ENCODE measurements at places on chromosomes 16 and 17. TPM values are rescaled to one million over a fixed set of nuclear protein-coding genes. Genes with fewer than 3 reads are reported as not detected.

LGALS9 gene
- 1.4 TPM for total RNA-seq

IGSF6 gene
- not detected for total RNA-seq

SLC35G3 gene
- total RNA-seq = not detected

- DNase-seq = no peak
Measured at GRCh38 chr17:58531122-58531521, 16.7 kb upstream of the MTMR4 start.

DNA sequence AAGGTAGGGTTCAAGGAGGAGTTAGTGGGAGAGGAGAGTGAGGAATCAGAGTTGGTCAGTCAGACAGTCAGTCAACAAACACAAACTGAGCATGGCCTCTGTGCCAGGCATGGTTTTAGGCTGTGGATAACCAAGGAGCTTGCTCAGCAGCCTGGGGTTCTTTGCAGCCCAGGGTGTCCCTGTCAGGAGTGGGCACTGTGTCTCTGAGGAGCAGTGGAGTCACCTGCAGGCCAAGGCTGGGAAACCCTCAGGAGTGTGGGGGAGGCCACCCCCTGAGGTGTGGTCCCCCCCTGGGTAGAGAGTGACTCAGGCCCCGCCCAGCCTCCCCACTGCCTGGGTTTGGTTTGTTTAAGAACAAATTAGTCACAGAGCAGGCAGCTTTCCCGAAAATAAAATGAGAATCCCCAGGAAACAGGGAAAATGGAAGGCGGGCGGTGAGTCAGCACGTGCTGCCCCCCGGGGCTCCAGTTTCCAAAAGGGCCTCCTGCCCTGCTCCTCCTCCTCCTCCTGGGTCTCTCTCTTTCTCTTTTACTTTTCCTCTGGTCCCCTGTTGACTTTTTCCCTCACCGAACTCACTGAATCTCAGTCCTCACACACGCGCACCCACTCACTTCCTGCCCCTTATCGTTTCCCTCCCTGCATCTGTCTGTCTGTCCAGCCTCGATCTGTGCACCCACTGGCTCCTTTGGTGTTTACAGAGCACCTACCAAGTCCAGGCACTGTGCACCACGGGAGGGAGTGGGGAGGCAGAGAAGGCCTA lies 44.3 kb downstream of the SOCS3 start:
- DNase-seq = peak; percentile 98

- DNase-seq = peak; percentile 99
Measured at GRCh38 chr17:29240968-29241963, 5.4 kb upstream of the CRYBA1 start.

GRCh38 chr17:75730065-75730464 lies 8.8 kb downstream of the ITGB4 start:
- no peak for DNase-seq

DNA sequence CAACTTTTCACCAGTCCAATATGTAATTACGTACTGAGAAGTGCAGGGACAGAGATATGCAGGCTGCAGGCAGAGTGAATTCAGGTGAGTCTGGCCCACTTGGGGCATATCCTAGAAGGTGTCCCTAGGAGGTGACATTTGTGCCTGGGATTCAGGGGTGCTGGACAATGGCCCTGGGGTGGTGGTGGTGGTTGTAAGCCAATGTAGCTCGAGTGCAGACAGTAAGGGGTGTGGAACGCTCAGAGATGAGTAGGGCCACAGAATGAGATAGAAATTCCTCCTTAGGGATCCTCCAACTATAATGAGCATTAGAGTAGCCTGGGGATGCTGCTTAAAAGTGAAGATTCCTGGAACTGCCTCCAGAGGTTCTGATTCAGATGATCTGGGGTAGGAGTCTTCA lies 221.7 kb upstream of the MPHOSPH6 start:
- no peak for DNase-seq

DNA sequence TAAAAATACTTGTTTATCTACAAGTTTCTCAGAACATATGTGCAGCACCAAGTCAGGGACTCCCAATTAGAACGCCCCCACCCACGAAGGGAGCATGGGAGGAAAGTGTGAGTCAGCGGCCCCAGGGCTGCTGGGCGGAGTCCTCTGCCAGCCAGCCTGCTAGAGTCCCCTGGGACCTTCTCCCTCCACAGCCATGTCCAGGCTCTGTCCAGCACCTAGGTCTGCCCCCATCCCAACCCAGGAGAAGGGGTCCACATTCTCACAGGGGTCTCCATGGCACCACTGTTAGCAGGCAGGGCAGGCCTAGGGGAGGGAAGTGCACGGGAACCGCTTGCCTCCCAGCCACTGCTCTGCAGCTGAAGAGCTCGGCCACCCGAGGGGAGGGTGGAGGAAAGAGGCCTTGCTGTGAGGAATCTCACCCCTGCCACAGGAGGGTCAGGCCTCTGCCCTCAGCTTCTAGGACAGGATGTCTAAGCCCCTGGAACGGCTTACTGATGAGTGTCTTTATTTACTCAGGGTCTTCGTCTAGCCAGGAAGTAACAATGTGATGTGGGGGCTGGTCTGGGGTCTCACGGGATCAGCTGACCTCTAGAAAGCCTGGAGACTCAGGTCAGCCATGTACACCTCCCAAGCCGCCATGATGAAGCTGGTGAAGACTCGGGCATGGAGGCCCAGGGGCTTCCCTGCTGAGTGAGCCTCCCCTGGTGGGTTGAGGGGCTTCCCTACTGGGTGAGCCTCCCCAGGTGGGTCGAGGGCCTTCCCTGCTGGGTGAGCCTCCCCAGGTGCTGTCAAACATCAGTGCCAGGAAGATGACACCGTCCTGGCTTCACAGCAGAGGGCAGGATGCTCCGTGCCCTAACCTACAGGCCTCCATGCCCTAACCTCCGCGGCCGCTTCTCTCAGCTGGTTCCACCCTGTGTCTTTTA lies 190.3 kb downstream of the RBFOX3 start:
- peak; percentile 80 for DNase-seq

DNA sequence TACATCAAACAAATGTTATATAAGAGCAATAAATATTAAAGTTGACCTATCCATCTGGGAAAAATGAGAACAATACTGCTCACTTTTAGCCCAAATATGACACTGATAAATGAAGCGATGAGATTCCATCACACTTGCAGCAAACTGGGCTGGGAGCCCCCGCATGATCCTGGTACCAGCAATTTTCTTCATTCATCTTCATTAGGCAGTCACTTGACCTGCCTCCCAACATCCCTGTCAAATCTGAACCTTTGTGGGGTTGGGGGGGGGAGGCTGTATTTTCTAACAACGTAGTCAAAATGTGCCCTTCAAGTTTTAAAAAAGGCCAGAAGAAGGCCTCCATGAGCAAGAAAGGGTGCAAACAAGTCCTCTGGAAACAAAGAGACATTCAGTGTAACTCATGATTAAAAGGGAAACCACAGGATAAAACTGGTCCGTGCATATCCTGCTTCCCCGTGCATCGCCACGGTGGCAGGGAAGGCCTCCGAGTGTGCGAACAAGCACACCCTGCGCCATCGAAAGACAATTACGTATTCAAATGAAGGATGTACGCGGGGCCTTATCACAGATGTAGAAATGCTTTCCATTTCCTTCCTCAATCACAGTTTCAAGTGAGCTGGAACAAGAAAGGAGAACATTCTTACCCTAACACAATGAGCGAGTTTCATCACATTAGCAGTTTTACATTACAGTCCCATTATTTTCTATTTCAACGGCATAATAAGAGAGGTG lies 48.4 kb downstream of the TOX3 start:
- DNase-seq = no peak

DNA sequence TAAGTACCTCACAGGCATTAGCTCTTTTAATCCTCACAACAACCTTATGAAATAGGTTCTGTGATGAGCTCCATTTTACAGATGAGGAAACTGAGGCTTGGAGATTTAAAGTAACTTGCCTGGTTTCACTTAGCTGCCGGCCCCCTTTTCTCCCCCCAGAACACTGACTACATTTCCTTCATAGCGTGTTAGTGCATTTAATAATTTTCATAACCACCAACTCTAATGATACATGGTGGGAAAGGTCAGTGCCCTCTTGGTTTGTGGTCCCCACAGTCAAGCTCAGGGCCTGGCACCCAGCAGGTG lies 16.5 kb upstream of the RHOT1 start:
- DNase-seq = no peak

GRCh38 chr16:85858984-85859817 lies 39.8 kb upstream of the IRF8 start:
- DNase-seq = no peak

DNA sequence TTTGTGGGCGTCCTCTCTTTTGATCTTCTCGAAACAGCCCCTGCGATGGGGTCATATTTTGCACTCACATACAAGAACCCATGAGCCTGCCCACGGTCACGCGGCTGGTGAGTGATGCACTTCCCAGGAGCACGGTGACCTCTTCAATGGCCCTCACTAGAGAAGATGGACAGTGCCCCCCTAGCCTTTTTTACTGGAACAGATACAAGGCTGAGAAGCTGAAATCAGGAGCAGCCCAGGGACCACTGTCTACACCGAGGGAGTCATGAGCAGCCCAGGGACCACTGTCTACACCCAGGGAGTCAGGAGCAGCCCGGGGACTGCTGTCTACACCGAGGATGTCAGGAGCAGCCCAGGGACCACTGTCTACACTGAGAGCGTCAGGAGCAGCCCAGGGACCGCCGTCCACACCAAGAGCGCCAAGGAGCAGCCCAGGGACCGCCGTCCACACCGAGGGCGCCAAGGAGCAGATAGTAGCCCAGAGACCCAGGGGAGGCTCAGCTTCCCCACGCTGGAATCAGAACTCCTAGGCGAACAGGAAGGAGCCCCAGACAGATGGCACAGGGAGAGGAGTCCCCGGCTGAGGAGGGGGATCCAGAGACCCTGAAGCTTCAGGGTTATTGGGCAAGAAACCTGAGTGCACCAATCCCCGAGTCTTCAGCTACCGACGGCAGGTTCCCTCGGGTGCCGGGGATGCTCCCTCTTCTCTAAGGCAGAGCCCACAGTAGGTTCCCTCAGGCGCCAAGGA lies 23.7 kb downstream of the ACSF3 start:
- no peak for DNase-seq

GRCh38 chr16:16033208-16033717 lies 83.8 kb downstream of the ABCC1 start:
- DNase-seq = no peak

- peak; percentile 82 for DNase-seq
Measured at GRCh38 chr17:68694791-68695485, 93.8 kb upstream of the FAM20A start.

DNA sequence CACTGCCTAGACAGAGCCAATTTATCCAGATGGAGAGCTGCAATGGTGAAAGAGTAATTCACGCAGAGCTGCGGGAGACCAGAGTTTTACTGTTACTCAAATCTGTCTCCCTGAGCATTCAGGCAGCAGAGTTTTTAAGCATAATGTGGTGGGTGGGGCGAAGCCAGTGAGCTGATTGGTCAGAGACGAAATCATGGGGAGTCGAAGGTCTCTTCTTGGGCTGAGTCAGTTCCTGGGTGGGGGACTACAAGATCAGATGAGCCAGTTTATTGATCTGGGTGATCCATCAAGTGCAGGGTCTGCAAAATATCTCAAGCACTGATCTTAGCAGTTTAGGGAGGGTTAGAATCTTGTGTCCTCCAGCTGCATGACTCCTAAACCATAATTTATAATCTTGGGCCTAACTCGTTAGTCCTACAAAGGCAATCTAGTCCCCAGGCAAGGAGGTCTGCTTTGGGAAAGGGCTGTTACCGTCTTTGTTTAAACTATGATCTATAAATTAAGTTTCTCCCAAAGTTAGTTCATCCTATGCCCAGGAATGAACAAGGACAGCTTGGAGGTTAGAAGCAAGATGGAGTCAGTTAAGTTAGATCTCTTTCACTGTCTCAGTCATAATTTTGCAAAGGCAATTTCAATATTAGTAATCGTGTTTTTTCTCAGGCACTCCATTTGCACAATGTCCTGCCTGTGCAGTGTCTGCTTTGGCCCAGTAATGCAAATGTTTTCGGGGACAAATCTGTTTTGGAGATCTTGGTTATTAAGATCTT lies 27.0 kb downstream of the PIGL start:
- peak; percentile 29 for DNase-seq

DNA sequence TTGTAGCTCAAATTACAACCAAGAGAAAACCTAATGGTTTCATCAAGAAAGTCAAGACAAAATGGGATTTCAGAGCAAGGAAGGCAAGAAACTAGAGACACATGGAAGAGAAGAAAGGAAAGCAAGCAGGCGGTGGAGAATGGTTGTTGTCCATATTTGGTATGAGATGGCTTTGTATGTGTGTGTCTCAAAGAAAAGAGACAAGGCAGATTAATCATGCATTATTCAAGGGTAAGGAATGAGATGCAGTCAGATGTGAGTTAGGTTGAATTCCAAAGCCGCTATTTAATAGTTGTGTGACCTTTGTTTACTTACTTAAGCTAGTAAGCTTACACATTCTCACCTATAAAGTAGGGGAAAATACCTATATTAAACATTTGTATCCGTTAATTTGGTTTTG lies 1029.6 kb downstream of the CDH11 start:
- peak; percentile 51 for DNase-seq
